Bone marrow (tissue), 2 donors: ENCODE measurements at places on chromosomes 13 and 19.

- no peak for DNase-seq
Measured at GRCh38 chr13:60311527-60311926, 85.5 kb upstream of the TDRD3 start.

- DNase-seq, result no peak
Measured at GRCh38 chr13:83453723-83454122, 428.6 kb downstream of the SLITRK1 start.

GRCh38 chr13:26656919-26657318 lies 99.4 kb downstream of the WASF3 start:
- DNase-seq, result no peak

DNA sequence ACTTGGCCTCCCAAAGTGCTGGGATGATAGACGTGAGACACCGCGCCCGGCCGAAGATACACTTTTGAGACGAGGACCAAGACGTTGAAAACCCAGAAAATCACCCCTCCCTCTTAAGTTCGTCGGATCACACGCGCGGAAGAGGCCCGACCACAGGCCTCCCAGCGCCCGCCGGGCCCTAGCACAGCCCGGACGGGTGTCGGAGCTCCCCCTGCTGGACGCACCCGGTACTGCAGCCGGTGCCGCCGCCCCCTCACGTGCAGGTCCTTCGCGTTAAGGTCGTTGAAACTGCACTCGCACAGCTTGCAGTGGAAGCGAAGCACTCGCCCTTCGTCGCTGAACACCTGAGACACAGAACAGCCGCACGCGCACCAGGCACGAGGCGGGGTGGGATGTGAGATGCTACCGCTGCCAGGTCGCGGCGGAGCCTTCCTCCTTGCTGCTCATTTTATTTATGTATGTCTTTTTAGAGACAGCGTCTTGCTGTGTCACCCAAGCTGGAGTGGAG lies 35.7 kb upstream of the MATK start:
- peak; percentile 69 for DNase-seq

- no peak for DNase-seq
Measured at GRCh38 chr13:104773775-104774174, 1707.6 kb upstream of the SLC10A2 start.

- peak; percentile 94 for DNase-seq
Measured at GRCh38 chr13:114174529-114174961, 4.5 kb upstream of the CFAP97D2 start.

- no peak for DNase-seq
Measured at GRCh38 chr13:75299913-75300862, 181.8 kb downstream of the TBC1D4 start.

- DNase-seq, result no peak
Measured at GRCh38 chr19:41619018-41619556, 7.8 kb downstream of the CEACAM4 start.

GRCh38 chr19:41030651-41031050 lies 39.6 kb downstream of the CYP2B6 start:
- no peak for DNase-seq

- DNase-seq, result no peak
Measured at GRCh38 chr19:49430678-49431329, 5.6 kb downstream of the GFY start.

DNA sequence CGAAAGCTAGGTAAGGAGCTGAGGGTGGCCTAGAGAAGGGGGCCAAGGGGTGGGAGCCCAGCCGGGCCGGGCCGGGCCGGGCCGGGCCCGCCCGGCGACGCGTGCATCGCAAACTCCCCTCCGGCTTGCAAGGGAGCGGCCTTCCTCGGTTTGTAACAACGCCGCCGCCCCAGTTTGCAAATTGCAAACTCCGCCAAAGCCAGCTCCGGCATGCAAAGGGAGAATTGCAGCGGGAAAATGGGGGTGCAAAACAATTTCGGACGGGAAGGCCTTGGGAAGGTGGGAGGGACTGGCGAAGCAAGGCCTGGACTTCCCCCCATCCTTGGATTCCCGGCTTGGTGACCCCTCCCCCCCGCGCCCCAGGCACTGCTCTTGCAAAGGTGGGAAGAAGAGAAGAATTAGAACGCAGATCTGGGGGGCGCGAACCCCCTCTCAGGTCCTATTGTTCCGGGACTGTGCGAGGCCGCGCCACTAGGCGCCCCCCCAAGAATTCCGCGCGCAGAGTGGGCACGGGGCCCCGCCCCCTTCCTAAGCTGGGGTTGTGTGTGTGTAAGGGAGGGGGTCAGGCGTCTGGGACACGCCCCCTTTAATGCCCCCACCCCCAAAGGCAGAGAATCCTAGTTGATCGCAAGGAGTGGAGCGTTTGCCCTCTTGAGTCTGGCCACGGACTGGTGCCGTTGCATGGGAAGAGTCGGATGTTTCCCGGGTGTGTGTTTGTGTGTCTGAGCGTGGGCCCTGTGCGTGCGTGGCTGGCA lies 926 bp downstream of the PRR12 start:
- no peak for DNase-seq

GRCh38 chr13:91248249-91248648 lies 99.2 kb upstream of the MIR17HG start:
- no peak for DNase-seq

DNA sequence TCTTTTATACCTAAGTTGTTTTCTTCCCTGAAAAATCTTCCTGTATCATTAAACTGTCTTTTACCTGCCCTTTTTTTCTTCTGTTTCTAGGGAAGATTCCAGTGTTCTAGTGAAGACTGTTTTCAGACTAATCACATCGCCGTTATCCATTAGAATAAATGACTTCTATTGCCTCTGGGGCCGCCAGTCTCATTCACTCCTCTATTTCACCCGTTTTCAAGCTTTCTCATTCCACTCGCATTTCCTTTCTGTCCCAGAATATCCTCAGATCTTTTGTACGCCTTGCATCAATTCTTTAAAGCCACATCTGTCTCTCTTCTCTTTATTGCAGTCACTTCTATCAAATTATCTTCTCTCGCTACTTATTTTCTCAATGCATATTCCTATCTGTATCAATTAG lies 1035.6 kb upstream of the MIR17HG start:
- no peak for DNase-seq

DNA sequence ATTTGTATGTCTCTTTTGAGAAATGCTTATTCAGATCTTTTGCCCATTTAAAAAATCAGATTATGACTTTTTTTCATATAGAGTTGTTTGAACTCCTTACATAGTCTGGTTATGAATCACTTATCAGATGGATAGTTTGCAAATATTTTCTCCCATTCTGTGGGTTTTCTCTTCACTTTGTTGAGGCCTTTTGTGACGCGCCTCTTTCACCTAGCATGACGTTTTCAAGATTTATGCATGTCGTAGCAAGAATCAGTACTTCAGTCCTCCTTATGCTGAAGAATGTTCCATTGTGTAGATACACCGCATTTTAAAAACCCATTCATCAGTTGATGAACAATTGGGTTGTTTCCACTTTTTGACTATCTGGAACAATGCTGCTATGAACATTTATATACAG lies 13.4 kb downstream of the PABPC3 start:
- no peak for DNase-seq

DNA sequence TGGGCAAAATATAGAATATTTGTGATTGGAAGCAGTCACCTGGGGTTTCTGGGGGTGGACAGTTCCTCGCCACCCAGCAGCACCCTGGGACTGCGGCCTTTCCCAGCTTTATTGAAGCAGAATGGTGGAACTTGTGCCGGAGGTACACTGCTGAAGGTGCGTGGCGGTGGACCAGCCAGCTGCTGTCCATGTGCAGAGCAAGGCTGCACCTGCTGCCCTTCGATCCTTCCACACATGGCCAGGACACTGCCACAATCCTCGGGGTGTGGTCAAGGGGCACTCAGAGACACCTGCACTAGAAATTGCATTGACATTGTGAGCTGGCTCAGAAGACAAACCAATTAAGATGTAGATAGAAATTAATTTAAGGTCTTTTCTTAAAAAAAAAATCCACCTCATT lies 11.4 kb upstream of the GPI start:
- no peak for DNase-seq

- DNase-seq, result no peak
Measured at GRCh38 chr19:45448887-45449299, 18.9 kb upstream of the FOSB start.

GRCh38 chr13:42804244-42804874 lies 23.0 kb downstream of the FAM216B start:
- no peak for DNase-seq

- no peak for DNase-seq
Measured at GRCh38 chr13:110759710-110760109, 46.2 kb downstream of the ING1 start.

DNA sequence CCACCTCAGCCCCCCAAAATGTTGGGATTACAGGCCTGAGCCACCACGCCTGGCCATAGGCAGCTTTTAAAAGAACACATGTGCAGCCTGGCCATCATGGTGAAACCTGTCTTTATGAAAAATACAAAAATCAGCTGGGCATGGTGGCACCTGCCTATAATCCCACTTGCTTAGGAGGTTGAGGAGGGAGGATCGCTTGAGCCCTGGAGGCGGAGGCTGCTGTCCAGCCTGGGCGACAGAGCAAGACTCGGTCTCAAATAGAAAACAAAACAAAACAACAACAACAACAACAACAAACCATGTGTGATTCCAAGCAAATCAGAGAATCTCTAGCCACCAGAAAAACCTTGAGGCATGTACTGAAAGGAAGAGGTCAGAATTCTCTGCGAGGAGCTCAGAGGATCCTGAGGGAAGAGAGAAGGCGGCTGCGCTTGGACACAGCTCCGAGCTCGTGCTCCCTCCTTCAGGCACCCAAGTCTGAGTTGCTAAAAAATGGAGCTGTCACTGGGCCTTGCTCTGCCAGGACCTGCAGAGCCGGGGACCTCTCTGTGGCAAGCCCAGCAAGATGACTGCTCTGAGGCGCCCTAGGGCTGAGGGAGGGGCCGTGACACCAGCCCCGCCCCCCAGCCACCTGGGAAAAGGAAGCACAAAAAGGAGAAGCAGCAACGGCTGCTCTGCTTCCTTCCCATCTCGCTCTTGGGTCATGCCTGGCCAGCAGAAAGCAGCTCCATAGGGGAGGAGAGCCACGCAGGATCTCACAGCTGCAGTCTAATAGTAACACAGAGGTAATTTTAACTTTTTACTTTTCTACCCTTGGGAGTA lies at the start of gene ARL11:
Gene ARL11, plus strand, starts transcription at position 677 of the 822 bp plus-strand sequence. CDS start 1,941 bp downstream, outside the sequence.
- peak; percentile 49 for DNase-seq

DNA sequence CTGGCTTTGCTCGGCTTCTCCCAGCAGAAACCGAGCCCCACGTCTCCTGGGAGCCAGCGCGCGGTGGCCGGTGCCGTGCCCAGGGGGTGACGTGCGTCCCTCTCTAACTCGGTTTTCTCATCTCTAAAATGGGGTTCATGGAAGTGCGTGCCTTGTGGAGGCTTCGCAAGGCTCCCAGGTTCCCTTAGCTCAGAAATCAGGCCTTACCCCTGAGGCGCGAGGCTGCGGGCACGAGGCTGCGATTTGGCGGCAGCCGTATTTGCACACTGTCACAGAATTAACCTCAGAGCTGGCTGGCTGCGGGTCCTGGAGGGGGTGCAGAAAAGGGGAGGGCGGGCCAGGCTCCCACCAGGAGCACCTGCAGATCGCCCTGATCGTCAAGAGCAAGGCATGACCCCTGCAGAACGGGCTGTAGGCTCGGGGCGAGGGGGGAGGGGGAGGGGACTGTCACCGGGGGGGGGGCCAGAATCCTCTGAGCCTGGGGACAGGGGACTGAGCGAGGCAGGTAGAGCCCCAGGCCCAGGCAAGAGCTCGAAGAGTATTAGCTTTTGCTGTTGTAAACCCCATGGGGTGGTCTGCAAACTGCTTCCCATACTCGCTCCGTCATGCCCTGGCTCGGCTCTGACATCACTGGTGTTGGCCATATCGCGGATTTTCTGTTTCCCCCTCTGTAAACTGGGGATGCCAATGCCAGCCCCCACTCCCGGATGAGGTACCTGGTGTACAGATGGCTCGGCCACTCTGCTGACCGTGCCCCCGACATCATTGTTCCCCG lies 62.2 kb downstream of the CCNE1 start:
- DNase-seq, result no peak

DNA sequence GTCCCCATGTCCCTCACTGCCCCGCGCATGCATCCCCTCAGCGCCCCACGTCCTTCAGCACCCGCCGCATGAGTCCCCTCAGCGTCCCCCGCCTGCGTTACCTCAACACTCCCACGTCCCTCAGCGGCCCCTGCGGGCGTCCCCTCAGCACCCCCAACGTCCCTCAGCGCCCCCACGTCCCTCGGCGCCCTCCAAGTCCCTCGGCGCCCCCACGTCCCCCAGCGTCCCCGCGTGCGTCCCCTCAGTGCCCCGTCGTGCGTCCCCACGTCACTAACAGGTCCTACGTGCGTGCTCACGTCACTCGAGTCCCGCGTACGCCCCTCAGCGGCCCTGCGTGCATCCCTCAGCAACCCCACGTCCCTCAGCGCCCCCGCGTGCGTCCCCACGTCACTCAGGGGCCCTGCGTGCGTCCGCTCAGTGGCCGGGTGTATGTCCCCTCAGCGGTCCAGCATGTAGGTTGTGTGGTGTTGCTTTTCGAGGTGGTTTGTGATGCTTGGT lies 19.5 kb upstream of the GAS6 start:
- DNase-seq, result no peak

- DNase-seq, result no peak
Measured at GRCh38 chr13:66974174-66974573, 256.0 kb downstream of the PCDH9 start.

GRCh38 chr19:33226550-33227241 lies 1.0 kb upstream of the SLC7A10 start:
- peak; percentile 12 for DNase-seq

- DNase-seq, result no peak
Measured at GRCh38 chr19:45607071-45608029, 5.3 kb upstream of the GPR4 start.

DNA sequence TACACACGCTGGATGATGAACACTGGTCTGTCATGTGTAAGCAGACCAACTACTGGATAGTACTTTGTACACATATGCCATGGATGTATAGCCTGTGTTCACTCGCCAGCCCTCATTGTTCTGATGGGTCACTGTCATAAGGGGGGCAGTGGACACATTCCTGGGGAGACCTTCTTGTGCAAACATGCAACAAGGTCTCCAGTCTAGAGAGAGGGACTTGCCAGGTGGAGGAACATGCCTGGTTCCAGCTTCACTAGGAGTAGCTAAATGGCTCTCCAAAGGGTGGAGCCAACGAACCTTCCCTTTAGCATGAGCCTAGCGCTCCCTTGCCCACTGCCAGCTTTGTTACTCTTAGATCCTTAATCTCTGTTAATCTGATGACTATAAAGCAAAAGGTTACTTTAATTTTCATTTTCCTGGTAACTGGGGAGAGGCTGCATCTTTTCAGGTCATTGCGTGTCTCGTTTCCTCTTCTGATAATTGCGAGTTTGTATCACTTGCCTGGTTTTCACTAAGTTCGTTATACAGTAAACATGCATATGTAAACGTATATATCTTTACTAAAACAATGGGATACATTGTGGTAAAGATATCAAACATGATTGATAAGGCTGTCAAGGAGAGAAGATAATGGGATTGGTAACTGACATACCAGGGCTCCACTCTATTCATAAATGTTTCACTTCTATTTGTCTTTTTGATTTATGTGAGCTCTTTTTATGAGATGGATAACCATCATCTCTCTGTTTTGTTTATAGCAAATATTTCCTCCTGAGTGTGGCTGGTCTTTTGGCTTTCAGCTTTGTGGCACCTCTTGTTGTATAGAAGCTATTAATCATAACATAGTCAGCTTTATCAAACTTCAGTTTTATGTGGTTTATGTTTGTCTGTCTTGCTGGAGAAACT lies 235.2 kb upstream of the SGCG start:
- DNase-seq, result no peak

GRCh38 chr13:48728226-48728625 lies 74.5 kb downstream of the CYSLTR2 start:
- no peak for DNase-seq
